ENCODE measurements at places on chromosomes 3 and 15.

GRCh38 chr15:70327856-70328678 is 230.3 kb upstream of the TLE3 start:
- DNase-seq: no peak

GRCh38 chr15:34841262-34841725 is 45.9 kb upstream of the ACTC1 start:
- DNase-seq: no peak

GRCh38 chr3:37730825-37731224 is 130.9 kb upstream of the CTDSPL start:
- no peak for DNase-seq

DNA sequence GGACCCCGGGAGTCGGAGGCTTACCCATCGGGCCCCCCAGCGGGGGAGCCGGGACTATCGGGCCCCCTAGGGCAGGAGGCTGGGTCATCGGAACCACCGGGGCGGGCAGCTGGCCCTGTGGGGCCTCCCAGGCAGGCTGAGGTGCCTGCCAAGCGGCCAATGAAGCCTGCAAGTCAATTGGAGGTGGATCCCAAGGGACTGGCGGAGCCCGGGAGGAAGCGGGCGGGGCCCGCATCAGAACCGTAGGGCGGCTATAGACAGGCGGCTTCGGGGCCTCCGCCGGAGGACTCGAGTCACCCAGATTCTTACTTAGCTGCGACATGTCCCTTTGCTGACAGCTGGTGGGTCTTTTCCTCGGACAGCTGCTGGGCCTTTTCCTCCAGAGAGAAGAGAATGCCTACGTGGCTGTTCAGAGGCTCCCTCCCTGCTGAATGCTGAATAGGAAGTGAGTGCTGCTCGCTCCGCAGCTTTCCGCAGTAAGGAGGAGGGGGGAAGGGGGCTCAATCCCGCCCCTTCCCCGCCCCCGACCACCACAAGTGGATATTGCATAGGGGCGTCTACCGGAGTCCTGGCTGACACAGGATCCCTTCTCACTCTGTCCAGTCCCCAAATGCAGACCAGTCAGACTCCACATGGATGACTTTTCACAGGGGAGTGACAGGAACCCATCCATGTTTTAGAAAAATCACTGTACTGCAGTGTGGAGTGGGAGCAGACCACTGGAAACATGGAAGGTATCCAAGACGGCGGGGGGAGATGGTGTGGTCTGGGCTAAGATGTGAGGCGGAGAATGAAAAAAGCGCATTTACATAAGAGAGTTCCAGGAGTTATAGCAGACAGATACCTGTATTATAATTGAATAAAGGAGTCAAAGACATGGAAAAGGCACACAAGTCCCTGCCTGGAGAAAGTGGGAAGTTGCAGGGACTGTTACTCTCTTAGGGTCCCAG is at the start of gene MAGEL2:
Gene MAGEL2, minus strand, starts transcription at position 447 of the 950 bp plus-strand sequence. Its CDS starts 125 bp downstream, at position 322.
- DNase-seq: no peak

DNA sequence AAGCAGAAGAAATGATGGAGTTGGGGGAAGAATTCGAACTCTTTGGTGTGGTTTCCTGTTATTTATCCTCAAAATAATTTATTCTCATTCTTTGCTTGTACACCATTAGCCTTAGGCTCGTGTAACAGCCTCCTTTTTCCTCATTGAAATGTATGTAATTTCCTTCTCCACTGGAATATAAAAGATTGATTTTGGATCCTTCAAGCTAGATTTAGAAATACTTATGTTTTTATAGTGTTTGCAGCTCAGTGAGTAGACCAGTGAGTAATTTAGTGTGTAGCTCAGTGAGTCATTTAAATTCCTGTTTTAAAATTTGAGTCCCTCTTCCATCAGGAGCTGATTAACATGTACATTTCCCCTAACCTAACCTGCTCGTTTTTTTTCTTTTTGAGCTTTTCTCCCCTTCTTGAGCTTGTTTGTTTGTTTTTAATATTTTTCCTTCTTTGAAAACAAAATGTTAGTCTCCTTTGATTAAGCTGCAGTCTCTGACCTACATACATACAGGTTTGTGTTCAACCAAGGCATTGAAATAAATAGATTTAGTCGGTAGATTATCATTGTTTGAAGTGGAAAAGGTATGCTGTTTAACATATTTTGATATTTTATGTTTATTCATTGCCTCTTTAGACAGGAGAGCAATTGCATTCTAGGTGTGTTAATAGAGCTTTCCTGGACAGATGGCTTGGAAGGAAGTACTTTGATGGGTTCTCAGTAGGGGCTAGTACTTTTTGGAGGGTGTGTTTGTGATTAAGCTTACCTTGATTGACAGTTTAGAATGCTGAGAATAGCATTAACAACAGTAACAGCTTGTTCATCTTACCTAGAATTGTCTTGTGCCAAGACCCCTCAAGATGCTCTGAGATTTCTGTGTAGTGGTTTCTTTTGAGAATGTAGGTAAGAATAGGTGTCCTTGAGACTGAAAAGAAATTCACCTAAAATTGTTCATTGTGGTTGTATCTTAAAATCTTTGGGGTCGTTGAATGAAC is 5.9 kb downstream of the USP3 start:
- no peak for DNase-seq

- DNase-seq: no peak
These were observed 11.0 kb upstream of the CEMIP start for GRCh38 chr15:80768158-80768557.
